ENCODE measurements at places on chromosomes 4 and X. TPM values are rescaled to one million over a fixed set of nuclear protein-coding genes. Genes with fewer than 3 reads are reported as not detected.
A peak's percentile ranks its signal among the peaks of the same experiment; 100 is the strongest.

DNA sequence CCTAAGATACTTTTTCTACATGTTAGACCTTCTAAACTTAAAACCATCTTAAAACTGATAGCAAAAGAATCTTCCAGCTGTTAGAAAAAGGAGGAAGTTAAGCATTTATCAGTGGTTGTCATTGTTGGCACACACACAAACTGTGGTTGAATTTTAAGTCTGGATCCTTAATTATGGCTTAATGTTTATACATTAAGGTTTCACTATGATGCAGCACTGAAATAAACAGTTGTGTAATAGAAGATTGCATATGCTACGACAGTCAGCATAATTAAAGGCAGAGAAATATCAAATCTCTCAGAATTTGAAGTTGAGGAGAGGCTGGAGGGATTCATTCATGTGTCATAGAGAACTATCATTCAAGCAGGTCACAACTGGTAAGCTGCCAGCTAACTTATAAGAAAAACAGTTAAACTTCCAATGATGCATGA lies 32.3 kb downstream of the ADGRA3 start:
- no peak for DNase-seq

DNA sequence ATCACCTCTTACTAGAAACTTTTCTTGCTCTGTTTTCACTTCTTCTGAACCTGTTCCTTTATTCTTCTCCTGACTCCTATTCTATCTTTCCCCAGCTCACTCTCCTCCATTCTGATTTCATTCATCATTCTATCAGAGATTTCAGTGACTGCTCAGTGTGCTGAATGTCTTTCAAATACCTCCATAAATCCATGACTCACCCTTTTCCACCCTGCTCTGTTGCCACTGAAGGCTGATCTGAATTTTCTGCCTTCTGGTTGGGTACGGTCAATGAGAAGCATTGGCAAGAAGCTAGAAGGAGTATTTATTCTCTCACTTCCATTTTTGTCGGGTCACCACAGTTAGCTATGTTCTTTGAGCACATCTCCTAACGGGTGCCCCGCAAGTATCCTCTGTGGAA lies 265.9 kb downstream of the CBLL2 start:
- no peak for DNase-seq

GRCh38 chrX:45623266-45623665 lies 422.6 kb upstream of the DIPK2B start:
- DNase-seq: no peak

DNA sequence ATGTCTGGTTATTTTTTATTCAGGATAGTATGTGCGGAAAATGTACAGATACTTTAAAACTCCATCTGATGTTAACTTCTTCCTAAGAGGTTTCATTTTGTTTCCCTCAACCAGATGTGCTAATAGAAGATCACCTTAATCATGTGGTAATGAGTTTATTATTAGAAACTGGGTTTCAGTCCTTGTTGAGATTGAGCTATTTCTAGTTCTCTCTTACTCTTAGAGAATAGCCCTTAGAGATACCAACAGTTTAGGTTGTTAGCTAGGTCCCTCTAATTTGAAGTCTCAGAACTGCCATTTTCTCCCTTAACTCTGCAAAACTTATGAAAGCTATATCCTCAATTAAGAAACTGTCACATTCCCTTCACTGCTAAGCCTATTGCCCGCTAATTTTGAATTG lies 13.0 kb downstream of the FAM47A start:
- no peak for DNase-seq

GRCh38 chr4:185761352-185762235 lies 50.4 kb downstream of the SORBS2 start:
- no peak for DNase-seq

DNA sequence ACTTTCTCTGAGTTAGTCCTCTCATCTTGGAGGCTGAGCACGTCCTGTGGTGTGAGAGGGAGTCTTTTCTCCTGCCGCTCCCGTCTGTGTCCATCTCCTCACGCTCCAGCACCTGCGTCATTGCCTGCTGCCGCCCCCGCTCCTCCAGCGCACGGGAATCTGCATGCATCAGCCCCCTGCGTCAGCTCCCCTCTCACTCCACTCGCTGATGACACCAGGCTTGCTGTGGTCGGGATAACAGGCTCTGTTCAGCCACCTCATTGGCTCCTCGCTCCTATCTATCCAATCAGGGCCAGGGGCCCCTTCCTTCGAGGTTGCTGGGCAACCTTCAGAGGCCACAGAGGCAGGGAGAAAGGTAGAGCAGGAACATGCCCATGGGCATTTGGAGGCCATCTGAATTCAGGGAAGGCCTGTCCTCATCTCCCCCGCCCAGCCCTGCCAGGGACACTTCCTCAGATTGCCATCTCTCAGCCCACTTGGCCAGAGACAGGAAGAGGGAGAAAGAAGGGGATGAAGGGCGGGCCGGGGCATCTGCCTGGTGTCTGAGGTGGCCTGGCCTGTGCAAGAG lies 9.3 kb downstream of the ZNF185 start:
- no peak for DNase-seq

GRCh38 chrX:48003367-48003757 lies 427 bp downstream of the ZNF182 start:
- DNase-seq: no peak

DNA sequence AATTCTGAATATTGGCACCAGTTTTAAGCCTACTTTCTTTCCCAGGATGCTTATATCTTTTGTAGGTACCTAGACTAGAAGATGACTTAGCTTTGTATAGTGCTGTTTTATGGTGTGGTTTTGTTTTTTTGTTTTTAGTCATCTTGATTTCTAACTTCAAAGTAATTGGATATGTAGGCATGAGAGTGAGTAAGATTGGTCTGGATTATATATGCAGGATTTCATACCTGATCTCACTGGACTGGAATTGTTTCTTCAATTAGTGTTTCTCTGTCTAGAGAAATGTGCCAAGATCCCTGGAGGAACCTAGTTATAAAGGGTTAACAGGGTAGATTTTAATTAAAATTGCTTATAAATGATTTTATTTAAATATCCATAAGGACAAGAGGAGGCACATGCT lies 23.1 kb downstream of the NAP1L5 start:
- DNase-seq: no peak

- DNase-seq: no peak
Observed at GRCh38 chr4:84529169-84529751, 30.2 kb upstream of the NKX6-1 start.

DNA sequence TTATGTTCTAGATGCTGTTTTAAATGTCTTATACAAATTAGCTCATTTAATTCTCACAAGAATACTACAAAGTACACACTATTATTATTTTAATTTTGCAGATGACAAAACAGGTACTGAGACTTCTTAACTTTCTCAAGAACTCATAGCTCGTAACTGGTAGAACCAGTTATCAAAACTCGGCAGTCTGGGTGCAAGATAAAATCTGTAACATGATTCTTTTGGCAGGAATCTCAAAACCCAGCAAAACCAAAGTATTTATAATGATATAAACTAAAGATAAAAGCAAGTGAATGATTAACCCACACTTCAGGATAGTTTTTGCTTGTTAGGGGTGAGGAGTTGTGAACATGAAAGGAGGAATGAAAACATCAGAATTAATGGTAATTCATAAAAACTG lies 27.6 kb downstream of the CLNK start:
- no peak for DNase-seq

DNA sequence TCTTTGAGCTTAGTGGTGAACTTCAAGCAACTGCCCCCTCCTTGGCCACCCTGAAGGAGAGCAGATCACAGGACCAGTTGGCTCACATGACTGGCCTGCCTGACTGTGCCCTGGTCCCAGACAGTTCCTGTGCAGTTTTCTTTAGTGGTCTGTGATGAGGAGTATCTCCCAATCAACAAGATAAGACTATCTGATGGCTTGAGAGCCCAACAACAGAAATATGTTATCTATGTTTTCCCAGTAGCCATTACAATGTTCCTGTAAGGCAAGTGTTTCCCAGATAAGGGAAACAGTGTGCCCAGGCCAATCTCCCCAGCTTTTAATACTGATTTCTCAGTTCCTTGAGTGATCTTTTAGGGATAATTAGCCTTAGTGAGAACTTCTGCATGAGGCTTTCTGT lies 14.2 kb upstream of the TIMM8A start:
- DNase-seq: no peak

GRCh38 chrX:70452143-70452733 lies 7.6 kb downstream of the DLG3 start:
- peak; percentile 43 for DNase-seq

DNA sequence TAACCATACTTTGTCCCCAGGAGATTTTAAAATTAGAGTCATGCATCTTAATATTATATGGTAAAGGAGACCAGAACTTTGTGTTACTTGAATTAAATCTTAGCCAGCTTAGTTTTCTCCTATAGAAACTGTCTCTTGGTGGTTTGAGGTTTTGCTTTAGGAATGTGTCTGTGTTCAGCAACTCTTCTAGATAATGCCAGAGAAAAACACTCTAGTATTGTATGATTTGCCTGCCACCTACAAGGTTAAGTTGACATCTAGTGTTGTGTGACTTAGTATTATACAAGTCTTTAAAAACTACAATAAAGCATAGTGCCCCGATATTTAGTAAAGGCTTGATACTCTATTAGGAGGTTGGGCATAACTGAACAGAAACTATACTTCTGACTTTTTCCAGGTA lies 2.1 kb downstream of the UGT8 start:
- no peak for DNase-seq

DNA sequence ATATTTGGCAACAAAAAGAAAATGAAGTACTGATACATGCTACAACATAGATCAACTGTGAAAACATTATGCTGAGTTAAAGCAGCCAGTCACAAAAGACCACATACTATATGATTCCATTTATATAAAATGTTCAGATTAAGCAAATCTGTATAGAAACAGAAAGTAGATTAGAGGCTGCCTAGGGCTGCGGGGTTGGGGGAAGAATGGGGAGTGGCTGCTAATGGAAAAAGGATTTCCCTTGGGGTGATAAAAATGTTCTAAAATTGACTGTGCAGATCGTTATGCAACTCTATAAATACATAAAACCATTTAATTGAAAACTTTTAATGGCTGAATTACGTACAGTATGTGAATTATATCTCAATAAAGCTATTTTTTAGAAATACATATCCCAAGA lies 46.8 kb downstream of the NEK1 start:
- no peak for DNase-seq

DNA sequence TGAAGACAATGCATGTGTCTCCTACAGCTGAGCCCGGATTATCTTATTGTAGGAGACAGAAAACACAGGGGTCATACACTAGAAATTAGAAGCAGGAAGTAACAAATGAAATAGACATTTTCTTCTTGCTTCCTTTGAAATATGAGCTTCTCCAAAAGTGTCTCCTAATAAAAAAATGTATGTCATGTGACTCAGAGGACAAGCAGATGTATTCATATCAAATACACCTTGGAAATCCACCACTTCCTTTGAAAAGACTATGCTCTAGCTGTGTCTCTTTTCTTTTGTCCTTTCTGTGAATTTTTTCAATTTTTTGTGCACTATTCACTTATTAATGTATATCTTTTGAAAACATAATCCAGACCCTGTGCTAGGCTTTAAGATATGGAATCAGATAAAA lies 1906.2 kb downstream of the C4orf33 start:
- no peak for DNase-seq

- no peak for DNase-seq
Observed at GRCh38 chrX:15913146-15913545, 58.5 kb upstream of the AP1S2 start.

- no peak for DNase-seq
Observed at GRCh38 chr4:52035190-52035589, 2.9 kb downstream of the SGCB start.

Gene PRR32
- not detected for total RNA-seq

Gene TEX13A
- total RNA-seq: not detected

Gene PDCL2
- not detected for total RNA-seq

Gene MAP7D2
- 1.4 TPM for total RNA-seq

Gene KLHL13
- total RNA-seq: 6.3 TPM

Gene TEX13B
- total RNA-seq: not detected

Gene ZBED1
- 59.6 TPM for total RNA-seq

Gene SOWAHD
- total RNA-seq: 0.69 TPM

Gene APOO
- total RNA-seq: 75.9 TPM

Gene ARHGEF38
- total RNA-seq: 1.6 TPM

Gene SMIM10
- 2.2 TPM for total RNA-seq

Gene GPR119
- 3.1 TPM for total RNA-seq

Gene BTK
- not detected for total RNA-seq

Gene UGT8
- 7.5 TPM for total RNA-seq

Gene DCAF8L2
- 0.29 TPM for total RNA-seq

Gene CENPVL2
- 1.4 TPM for total RNA-seq

Data from progenitor cell of endocrine pancreas (in vitro differentiated cells).